ENCODE measurements at places on chromosomes 1 and 21.

- no peak for DNase-seq
Observed at GRCh38 chr1:54506594-54506993, 41.4 kb upstream of the ACOT11 start.

- DNase-seq = no peak
Observed at GRCh38 chr1:222654849-222655248, 37.0 kb downstream of the MIA3 start.

- DNase-seq = no peak
Observed at GRCh38 chr21:14241297-14241696, 25.3 kb downstream of the RBM11 start.

DNA sequence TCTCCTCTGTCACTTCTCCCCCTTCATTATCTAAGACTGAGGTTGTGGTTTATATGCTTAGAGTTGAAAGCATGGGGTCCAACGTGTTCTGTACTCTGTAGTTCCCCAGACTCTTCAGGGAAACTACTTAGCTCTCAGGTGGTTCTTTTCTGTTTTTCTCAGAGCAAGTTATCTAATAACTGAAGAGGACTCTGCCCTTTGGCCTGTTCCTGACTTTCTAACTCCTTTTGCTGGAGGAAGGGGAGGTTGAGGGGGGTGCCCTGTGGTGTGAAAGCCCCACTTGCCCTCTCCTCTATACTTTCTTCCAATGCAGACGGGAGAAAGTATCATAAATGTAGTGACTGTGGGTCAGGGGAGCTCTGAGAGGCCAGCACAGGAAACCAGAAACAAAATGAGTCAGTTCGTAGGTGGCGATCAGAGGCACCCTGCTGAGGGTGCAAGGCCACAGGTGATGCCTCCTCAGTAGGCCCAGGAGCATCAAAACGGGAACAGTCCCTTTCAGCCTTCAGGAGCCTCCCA lies 5.0 kb downstream of the SLC25A44 start:
- no peak for DNase-seq

DNA sequence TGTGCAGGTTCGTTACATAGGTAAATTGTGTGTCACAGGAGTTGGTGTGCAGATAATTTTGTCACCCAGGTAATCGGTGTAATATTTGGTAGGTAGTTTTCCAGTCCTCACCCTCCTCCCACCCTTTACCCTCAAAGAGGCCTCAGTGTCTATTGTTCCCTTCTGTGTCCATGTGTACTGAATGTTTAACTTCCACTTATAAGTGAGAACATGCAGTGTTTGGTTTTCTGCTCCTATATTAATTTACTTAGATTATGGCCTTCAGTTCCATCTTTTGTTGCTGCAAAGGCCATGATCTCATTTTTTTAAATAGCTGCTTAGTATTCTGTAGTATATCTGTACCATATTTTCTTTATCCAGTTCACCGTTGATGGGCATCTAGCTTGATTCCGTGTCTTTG lies 87.3 kb downstream of the RPS6KC1 start:
- DNase-seq = no peak

DNA sequence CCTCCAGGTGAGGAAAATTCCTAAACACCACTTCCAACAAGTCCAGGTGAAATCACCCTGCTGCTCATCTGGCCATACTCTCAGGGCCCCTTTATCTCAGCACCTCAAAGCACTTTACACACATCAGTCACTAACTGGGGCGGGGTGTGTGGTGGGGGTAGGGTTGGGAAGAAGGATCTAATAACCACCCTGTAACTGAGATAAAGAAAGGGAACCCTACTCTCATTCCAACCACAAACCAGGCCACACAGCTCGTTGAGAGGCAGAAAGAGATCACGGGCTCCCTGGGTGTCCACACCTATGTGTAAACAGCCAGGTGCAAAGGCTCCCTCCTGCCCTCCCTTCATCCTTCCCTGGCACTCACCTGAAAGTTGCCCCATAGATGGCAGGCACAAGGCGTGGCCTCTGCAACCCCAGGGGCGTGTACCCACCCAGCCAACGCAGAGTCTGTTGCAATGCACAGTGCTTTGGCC lies 20.4 kb downstream of the GPR161 start:
- no peak for DNase-seq

DNA sequence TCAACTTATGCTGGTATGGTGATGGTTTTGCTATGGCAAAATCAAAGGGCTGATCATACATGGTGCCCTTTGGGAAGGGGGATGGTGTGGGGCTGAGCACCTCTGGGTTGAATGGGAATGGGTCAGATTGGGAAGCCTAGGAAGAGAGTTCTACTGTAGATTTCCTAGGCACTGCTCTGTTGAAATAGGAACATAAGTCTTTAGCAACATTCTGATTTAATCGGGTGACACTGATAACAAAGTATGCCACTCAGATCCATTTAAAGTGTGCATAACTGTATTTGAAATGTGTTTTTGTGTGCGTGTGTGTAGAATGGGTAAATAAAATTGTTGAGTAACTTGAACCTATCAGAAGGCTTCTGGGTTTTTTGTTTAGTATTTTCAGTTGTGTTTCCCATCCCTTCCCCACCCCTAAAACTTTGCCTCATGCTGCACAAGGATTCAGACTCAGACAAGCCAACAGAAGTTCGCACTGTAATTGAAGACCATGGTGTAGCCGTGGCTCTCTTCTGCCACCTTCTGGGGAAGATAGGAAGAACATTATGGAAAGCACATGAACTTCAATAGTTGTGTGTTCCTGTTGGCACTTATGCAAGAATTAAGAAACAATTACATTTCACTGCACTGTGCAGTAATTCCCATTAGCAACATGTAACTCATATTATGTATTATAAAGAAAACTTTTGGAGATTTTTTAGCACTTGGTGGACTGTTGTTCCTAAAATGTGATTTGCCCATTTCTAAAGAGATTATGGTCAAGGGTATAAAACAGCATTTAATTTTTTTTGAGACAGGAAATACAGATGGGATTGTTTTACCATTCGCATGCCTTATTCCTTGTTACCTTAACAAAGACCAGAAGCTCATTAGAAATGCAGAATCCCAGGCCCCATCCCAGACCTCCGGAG lies 10.9 kb upstream of the C4BPB start:
- peak; percentile 83 for DNase-seq

GRCh38 chr1:32919811-32920733 lies 18.9 kb upstream of the TMEM54 start:
- no peak for DNase-seq

GRCh38 chr1:32274646-32275340 lies 17.1 kb upstream of the HDAC1 start:
- no peak for DNase-seq

GRCh38 chr1:199422206-199422605 lies 605.3 kb upstream of the NR5A2 start:
- DNase-seq = no peak

- DNase-seq = no peak
Observed at GRCh38 chr1:54367613-54368012, 38.6 kb downstream of the SSBP3 start.

DNA sequence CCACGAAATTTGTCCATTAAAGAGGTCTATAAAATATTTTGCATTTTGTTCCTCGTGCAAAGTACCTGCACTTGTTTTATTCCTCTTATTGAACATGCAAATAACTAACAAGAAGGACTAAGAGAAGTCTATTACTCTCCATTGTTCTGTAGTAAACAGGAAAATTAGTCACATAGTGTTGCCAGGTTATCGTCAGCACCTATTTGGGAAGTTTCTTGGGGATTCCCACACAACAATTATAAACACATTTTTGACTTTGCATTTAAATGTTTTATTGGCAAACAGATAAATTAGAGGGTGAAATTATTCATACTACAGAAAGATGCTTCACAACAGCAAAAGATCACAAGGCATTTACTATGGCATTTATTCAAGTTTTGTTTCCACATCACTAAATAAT lies 174.5 kb downstream of the ZC3H11B start:
- no peak for DNase-seq

- peak; percentile 66 for DNase-seq
Observed at GRCh38 chr1:170732252-170732588, 68.3 kb downstream of the PRRX1 start.

GRCh38 chr1:209395169-209395568 lies 188.3 kb upstream of the CAMK1G start:
- no peak for DNase-seq

- no peak for DNase-seq
Observed at GRCh38 chr1:116586741-116587143, 15.9 kb upstream of the CD58 start.

GRCh38 chr1:216456682-216457081 lies 33.4 kb upstream of the USH2A start:
- no peak for DNase-seq

- DNase-seq = no peak
Observed at GRCh38 chr1:210882414-210883221, 251.3 kb downstream of the KCNH1 start.

GRCh38 chr1:55716151-55716550 lies 501.0 kb upstream of the USP24 start:
- no peak for DNase-seq

GRCh38 chr1:205084360-205084759 lies at the start of gene TMEM81:
TSS of gene TMEM81 (minus strand) at chr1:205084460. CDS start at chr1:205084320, 140 bp downstream.
- no peak for DNase-seq
